ENCODE measurements at places on chromosomes 16 and 17. TPM values are rescaled to one million over a fixed set of nuclear protein-coding genes. Genes with fewer than 3 reads are reported as not detected.

GRCh38 chr17:76263896-76264295 is 1.3 kb upstream of the UBALD2 start:
- no peak for DNase-seq

DNA sequence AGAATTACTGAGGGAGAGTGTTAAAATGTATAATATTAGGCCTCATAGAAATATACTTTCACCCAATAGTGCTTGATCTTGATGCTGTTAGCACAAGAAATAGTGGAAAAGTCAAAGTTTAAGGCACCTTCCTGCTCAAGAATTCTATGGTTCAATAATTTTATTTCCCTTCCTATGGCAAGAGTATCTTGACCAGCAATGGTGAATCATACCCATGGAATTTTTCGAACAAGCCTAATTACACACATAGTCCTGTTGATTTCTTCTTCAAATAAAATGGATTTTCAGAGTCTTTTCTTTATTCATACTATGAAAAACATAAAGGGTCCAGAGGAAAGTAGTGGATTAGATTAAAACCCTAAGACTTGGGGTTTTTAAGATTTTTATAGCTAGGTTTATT is 810.6 kb downstream of the CDH11 start:
- no peak for DNase-seq

GRCh38 chr16:30722916-30723315 is 23.9 kb downstream of the SRCAP start:
- no peak for DNase-seq

DNA sequence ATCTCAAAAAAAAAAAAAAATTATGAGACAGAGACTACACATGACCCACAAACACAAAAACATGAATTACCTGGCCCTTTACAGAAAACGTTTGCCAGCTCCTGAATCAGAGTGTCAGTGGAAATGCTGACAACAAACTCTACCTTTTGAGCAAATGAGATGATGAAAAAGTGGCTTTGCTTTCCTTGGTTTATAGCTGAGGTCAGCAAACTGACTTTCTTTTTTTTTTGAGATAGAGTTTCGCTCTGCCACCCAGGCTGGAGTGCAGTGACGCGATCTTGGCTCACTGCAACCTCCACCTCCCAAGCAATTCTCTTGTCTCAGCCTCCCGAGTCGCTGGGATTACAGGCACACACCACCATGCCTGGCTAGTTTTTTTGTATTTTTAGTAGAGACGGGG is 46.3 kb downstream of the ZCCHC14 start:
- DNase-seq = no peak

The SPNS1 gene
- total RNA-seq = 22.5 TPM

DNA sequence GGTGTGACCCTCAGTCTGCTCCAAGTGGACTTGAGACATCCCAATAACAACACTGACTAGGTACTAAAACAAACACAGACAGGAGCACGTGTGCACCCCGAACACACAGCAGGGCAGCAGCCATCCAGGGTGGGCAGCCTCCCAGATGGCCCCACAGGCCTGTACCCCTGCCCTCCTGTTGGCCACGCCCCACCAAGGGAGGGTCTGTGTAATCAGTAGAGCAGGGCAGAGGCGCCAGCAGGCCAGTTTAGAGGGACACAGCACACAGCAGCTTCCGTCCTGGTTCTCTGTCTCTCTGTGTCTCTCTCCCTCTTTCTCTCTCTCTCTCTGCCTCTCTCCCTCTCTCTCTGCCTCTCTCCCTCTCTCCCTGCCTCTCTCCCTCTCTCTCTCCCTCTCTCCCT is 21.4 kb downstream of the ACTG1 start:
- DNase-seq = no peak

DNA sequence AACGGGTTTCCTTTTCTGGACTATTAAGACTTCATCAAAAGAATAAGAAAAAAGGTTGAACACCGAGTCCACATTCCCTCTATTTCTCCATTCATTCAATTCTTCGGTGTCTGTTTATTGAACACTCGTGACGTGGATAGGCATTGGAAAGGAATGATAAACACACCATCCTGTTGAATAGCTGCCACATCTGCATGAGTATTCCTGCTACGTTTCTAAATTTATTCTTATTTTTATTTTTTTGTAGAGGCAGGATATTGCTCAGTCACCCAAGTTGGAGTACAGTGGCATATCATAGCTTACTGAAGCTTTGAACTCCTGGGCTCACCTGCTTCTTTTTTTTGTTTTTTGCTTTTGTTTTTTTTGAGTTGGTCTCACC is 80.8 kb upstream of the CIBAR2 start:
- no peak for DNase-seq

The RHBDL1 gene
- 1.6 TPM for total RNA-seq

DNA sequence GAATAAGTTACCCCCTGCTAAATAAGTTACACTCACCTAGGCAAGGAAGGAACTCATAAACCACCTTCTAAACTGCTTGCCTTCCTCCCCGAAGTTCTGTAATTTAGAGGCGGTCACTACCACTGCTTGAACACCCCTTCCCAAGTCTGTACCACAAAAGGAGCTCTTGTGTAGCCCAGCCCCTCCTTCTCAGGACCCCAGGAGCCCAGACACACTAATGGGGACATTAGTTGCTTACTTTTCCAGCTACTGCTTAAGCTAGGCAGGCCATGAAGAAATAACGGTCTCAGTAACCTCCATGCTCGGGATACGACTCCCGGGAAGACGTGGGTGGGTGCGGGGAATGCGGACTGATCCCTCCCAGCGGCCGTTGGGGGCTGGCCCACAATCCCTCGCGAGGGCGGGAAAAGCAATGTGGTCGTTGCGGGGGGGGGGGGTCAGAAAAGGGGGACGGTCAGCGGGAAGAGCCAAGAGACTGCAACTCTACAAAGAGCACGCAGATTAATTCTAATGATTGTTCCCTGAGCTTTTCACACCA is at the start of gene TEX14:
TSS of gene TEX14 (minus strand) at position 345 of the 538 bp plus-strand sequence. CDS start 40,044 bp downstream, outside the sequence.
- DNase-seq = peak; percentile 60
